ENCODE measurements at places on chromosomes 2 and 18. TPM values are rescaled to one million over a fixed set of nuclear protein-coding genes. Genes with fewer than 3 reads are reported as not detected.

GRCh38 chr2:126050991-126051736 lies 604.8 kb upstream of the GYPC start:
- no peak for DNase-seq

DNA sequence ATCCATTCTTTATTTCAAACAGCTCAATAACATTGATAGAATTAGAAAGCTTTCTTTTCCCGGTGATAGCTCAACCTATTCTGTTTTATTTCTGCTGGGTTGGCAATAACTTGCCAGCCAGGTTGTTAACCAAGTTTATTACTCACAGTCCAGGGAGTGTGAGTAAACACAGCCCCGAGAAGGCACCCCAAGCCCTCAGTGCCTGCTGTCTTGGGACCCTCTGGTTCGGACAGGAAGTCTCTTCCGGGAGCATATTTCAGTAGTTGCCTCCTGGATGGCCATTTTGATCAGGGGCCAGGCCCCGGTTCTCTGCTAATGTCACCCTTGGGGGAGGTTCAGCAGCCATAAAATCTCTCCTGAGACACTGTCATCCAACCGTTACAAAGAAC lies 176.8 kb downstream of the INO80D start:
- DNase-seq = no peak

- DNase-seq = no peak
Observed at GRCh38 chr2:163558251-163559021, 177.4 kb downstream of the FIGN start.

DNA sequence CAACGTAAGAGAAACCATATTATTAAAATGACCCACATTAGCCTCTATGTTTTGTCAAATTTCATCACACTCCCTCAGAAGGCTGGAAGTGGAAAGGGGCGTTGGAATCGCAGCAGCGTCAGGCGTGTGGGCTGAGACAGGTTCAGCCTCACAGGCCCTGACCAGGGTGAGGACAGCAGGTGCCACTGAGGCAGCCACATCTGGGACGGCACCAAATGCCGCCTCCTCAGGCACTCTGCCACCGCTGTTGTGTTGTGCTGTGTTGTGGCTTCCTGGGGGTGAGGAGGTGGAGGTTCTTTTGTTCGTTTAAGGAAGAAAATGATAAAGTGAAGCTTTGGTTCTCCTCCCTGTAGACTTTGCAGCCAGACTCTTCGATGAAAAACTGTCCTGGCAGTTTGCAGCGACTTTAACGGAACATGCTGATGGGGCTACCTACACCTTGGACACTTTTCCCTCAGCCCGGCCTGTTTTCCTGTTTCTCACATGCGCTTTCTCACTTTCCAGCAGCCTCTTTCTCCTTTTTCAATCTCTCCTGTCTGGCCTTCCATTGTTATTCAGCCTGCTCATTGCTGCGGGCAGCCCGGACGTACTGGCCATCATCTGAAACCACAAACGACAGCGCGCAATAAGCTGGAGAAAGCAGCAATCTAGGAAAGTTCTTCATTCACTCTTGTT lies 44.9 kb upstream of the SALL3 start:
- DNase-seq = no peak

DNA sequence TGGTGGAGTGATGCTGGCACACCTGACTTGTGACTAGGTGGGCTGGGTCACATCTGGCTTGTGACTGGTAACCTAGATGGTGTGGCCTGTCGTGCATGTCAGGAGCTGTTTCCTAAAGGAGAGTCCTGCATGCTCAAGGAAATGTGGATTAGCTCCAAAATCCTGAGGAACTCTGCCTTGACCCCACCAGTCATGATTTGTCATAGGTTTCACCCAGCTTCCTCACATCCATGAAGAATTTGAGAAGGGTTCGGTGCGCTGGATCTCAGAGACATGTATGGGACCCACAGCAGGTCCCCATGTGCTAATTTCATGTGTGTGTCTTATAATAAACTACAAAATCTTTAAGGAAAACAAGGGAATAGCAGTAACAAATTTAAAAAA lies 107.2 kb downstream of the COL6A3 start:
- DNase-seq = no peak

- DNase-seq = no peak
Observed at GRCh38 chr2:239253701-239254436, 147.0 kb downstream of the HDAC4 start.

The PSMA8 gene
- not detected for total RNA-seq

The PRSS56 gene
- 0.40 TPM for total RNA-seq

The PIGN gene
- 22.4 TPM for total RNA-seq

The ST8SIA5 gene
- 1.2 TPM for total RNA-seq

The ALKAL2 gene
- not detected for total RNA-seq

All from LHCN-M2 (cell line).